Aorta (tissue), 5 donors: ENCODE measurements at places on chromosomes 13 and 19. TPM values are rescaled to one million over a fixed set of nuclear protein-coding genes. Genes with fewer than 3 reads are reported as not detected.
A peak's percentile ranks its signal among the peaks of the same experiment; 100 is the strongest.

The HRC gene
- 9.3 TPM for polyA plus RNA-seq

The SPC24 gene
- 0.43 TPM for polyA plus RNA-seq

The WDR88 gene
- not detected for polyA plus RNA-seq

The ZNF534 gene
- not detected for polyA plus RNA-seq

The CEACAM6 gene
- 6.5 TPM for polyA plus RNA-seq

The WASF3 gene
- polyA plus RNA-seq, result 5.4 TPM

The MICOS13 gene
- 103 TPM for polyA plus RNA-seq

The PSPN gene
- 0.95 TPM for polyA plus RNA-seq

GRCh38 chr19:3324405-3324856 lies 42.0 kb upstream of the NFIC start:
- DNase-seq, result peak; percentile 91

GRCh38 chr13:20465218-20465879 lies 60.3 kb downstream of the CRYL1 start:
- no peak for DNase-seq

DNA sequence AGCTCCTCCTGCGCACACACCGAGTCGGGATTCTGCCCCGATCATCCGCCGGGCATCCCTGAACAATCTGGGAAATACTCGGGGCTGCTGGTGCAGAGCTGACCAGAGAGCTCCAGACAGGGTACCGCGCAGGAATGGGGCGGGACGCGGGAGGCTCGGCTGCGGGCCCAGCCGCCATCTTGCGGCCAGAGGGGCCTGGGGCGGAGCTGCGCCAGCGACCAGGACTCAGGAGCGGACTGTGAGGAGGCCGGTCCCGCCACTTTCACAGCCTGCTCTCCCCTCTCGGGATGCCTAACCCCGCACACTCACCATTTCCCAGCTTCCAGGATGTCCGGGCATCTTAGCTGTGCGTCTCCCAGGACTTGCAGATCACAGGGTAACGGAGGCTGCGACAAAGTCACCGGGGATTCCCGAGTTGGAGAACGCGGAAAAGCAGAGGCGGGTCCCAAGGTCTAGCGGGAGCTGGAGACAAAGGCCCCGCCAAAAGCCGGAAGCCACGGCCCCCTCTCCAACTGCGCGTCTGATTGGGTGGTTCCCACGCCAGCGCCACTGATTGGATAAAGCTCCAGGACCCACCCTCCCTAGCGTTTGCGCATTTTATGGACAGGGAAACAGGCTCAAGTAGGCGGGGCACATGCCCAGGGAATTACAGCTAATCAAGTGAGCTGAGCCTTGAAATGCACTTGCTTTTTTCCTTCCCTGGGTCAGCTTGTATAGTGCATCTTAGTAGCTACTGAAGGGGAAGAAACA lies 15.8 kb upstream of the ZNF43 start:
- peak; percentile 97 for DNase-seq

GRCh38 chr19:16104722-16105121 lies 7.0 kb upstream of the RAB8A start:
- no peak for DNase-seq

- DNase-seq, result no peak
These were observed 18.8 kb downstream of the TYK2 start for GRCh38 chr19:10361569-10362011.

DNA sequence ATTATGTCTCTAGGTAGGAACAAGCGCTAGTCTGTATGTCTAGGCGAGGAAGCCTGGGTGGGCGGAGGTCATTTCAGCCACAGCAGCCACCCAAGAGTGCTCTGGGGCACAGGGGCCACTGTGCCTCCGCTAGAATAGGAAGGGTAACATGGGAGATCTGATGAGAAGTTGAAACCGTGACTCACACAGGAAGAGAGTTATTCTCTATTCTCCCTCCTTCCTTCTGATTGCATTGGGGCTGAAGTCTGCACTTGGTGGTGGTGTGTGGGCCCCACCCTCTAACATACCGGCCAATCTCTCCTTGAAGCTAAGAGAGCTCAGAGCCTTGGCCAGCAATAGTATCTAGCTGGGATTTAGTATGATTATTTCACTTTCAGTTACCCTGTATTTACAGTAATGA lies 20.3 kb upstream of the GGACT start:
- DNase-seq, result no peak

DNA sequence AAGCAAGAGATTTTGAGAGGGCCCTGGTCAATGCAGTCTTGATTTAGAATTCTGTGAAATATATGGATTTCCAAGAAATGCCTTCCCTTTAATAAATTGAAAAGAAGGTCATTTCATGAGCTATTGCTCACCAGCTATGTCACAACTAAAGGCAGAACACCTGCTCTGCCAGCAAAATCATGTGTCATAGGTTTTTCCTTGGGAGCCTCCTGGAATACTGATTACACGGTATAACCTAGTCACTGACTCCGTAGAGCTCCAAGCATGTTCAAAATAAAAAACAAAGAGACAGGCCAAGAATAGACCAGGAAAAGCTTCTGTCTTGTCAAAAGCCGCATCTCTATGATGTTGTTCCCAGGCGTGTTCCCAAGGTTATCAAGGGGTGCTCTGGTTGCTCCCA lies 45.5 kb downstream of the HSPH1 start:
- DNase-seq, result no peak

DNA sequence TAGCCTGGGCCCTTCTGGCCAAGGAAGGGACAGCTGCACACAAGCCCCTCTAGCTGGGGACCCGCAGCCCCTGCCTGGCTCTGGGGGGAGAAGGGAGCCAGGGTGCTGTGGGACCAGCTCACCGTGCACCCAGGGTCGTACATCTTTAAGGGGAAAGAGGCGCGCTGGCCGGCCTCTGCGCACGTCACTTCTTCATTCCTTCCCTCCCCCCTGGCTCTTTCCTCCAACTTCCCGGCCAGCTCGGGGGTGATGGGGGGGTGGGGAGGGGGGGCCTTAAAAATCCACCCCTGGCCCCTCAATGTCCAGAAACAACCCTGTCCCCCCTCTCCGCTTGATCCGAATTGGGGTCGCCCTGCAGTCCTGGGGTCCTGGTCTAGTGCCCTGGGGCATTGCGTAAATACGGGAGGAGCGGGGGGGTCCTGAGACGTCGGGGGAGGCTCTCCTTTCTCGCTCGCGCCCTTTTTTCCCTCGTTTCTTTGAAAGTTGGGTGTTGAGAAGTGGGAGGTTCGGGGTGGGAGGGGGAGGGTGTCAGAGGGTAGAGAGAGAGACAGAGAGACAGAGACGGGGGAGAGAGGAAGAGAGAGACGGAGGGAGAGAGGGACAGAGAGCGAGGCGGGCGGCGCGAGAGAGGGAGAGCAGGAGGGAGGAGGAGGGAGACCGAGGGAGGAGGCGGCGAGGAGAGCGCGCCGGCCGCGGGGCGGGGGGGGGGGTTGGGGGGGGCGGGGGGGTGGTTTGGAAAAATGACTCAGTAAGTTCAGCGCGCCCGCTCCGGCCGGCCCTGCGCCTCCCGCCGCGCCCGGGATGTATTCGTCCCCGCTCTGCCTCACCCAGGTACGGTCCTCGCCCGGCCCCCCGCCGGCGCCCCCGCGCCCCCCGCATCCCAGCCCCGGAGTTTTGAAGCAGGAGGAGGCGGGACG lies at the start of gene NFIC:
Gene NFIC, plus strand, starts transcription at position 748 of the 917 bp plus-strand sequence. Its CDS starts 54 bp downstream, at position 802.
- DNase-seq, result peak; percentile 92

GRCh38 chr13:108214441-108215271 lies 680 bp downstream of the LIG4 start:
- DNase-seq, result no peak

GRCh38 chr19:40474737-40475136 lies 7.9 kb downstream of the SPTBN4 start:
- DNase-seq, result no peak

DNA sequence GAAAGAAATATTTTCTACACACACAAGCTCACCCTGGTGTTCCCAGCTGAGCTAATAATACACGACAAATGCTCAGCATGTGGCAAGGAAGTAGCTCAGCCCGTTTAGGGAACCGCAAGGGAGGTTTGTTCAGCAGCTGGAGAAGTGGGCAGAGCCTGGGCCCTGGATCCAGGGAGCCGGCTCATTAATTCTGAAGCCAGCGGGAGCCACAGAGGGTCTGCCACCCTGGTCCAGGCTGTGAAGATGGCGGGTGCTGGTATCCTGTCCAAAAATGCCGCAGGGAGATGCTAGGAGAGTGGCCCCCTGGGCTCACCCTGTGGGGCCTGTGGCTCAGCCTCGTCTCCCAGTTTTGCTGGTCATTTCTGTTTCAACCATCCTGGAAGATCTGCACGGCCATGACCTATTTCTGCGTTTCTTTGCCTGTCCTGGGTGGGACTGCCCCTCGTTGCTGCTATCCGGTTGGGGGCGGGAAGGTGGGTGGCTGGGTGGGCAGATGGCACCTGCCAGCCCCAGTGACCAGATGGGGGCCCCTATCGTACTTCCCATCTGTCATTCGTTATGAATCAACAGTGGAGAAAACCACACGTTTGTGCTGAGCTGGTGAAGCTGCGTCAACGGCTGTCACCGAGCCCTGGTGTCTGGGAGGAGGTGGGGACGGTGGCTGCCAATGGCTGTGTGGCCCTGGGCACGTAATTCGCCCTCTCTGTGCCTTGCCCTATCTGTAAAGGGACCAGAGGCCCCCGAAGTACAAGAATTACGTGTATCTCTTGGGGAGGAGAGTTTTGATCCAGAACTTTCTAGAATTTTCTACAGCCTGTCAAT lies 2.7 kb upstream of the GNA15 start:
- no peak for DNase-seq
